ENCODE measurements at places on chromosomes 4 and X. TPM values are rescaled to one million over a fixed set of nuclear protein-coding genes. Genes with fewer than 3 reads are reported as not detected.

GRCh38 chr4:104973708-104974107 is 173.0 kb upstream of the TET2 start:
- no peaks in the 10 kb centered on the region for H3K27me3 ChIP-seq
- no peak for DNase-seq
- H3K4me1 ChIP-seq, result no peaks in the 10 kb centered on the region
- no peaks in the 10 kb centered on the region for H3K36me3 ChIP-seq
- no peak overlapping the region for H3K27ac ChIP-seq

GRCh38 chr4:112550728-112551127 is 34.7 kb upstream of the NEUROG2 start:
- H3K27ac ChIP-seq, result no peak overlapping the region
- peak; percentile 86 for DNase-seq
- no peaks in the 10 kb centered on the region for H3K27me3 ChIP-seq
- H3K36me3 ChIP-seq, result no peaks in the 10 kb centered on the region

DNA sequence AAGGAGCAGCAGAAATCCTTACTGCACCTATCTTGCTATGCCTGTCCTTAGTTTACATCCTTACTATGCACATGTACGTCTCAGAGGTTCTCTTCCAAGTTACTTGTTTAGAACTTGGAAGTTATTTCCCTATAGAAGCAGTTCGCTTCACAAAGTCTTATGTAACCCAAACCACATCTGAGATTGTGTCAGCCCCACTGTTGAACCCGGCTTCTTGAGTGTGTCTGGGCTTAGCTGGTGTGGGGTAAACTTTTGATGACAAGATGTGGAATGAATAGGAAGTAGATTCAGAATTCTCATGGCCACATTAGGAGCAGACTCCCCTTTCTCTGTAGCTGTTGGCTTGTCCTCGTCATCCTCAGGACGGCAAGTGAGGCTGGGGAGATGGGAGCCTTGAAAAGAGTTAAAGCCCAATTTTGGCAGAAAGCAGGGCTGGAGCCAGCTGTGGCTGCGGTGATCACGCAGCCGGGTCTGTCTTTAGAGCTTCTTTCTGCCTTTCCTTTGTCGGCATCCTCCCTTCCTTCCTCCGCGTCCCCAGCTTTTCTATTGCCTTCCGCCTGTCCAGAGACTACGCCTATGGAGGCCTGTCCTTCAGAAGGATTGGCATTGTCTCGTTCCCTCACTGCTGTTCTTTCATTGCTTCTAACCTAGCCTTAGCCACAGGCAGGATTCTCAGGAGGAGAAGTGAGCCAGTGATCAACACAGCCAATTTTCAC is 23.0 kb upstream of the LIMCH1 start:
- no peak for DNase-seq
- H3K4me1 ChIP-seq, result no peaks in the 10 kb centered on the region
- H3K27me3 ChIP-seq, result no peaks in the 10 kb centered on the region
- no peak overlapping the region for H3K27ac ChIP-seq
- no peak overlapping the region for H3K4me3 ChIP-seq
- H3K36me3 ChIP-seq, result no peaks in the 10 kb centered on the region

DNA sequence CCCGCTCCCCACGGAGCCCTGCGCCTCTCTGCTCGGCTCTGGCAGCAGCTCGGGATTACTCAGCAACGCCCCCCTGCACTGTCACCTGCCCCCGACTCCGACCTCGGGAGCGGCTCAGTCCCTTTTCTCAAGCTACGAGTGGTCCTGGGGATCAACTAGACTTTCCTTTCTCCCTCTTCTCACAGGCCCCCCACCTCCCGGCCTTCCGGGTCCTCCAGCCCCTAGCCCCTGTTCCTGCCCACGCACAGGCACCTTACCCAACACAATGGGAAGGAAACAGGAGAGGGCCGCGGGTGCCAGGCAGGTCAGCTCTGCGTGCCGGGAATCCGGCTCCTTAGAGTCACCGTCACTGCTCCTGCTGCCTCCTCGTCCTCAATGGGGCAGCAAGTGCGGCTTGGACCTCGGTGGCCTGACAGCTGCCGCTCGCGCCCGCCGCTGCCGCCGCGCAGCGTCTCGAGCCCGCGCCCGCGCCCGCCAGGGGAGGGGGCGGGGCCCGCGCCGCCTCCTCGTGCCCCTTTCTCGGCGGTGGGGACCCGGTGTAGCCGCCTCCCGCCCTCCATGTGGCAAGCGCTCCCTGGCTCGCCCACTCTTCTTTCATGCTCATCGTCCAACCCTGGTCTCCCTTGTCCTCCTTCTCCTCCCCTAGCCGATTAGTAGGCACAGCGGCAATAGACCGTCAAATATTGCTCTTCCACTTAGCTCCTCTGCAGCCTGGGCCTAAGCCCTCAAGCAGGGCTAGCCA is at the start of gene RAB9B:
RAB9B (minus strand) TSS at position 455 of the 742 bp plus-strand sequence. CDS start 6,473 bp downstream, outside the sequence.
- H3K27ac ChIP-seq, result no peak within 1 kb of the TSS
- H3K4me3 ChIP-seq, result peak within 1 kb of the TSS; percentile 47
- peaks cover 14% of the 10 kb centered on the region for H3K27me3 ChIP-seq

- DNase-seq, result no peak
- no peaks in the 10 kb centered on the region for H3K4me1 ChIP-seq
- H3K36me3 ChIP-seq, result no peaks in the 10 kb centered on the region
- H3K27ac ChIP-seq, result no peak overlapping the region
Measured at GRCh38 chr4:187493661-187494060, 501.9 kb upstream of the ZFP42 start.

DNA sequence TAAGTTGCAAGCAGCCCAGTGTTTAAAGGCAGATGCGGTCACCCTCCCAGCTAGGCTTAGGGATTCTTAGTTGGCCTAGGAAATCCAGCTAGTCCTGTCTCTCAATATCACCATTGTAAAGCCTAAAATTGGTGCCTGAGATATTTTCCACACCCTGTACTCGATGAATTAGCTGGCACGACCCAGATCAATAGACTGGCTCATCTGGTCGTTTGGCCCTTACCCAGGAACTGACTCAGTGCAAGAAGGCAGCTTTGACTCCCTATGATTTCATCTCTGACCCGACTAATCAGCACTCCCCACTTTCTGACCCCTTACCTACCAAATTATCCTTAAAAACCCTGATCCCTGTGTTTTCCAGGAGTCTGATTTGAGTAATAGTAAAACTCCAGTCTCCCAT is 384.9 kb upstream of the SLC7A11 start:
- no peaks in the 10 kb centered on the region for H3K4me1 ChIP-seq
- H3K4me3 ChIP-seq, result no peak overlapping the region
- no peak overlapping the region for H3K27ac ChIP-seq
- DNase-seq, result peak; percentile 20

DNA sequence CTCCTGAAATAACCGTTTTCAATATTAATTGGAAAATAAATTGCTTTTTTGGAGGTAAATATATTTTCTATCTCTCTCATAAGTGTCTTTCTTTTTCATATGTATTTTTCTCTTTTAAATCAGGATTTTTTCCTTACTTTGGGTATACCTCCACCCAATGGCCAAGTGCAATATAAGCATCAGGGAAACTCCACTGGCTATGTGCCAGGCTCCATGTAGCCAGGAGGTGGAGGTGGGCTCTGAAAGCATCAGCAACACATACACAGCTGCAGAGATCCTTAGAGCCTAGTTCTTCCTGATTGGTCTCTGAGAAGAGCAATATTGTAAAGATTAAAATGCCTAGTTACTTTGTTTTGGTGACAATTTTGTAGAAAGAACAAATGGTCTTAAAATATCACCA is 3.4 kb downstream of the GABRA2 start:
- H3K4me1 ChIP-seq, result no peaks in the 10 kb centered on the region
- no peaks in the 10 kb centered on the region for H3K36me3 ChIP-seq
- H3K4me3 ChIP-seq, result no peak overlapping the region

- no peak overlapping the region for H3K4me3 ChIP-seq
- H3K36me3 ChIP-seq, result no peaks in the 10 kb centered on the region
- no peaks in the 10 kb centered on the region for H3K27me3 ChIP-seq
- no peak for DNase-seq
Measured at GRCh38 chrX:150773634-150774033, 80.4 kb downstream of the MTMR1 start.

DNA sequence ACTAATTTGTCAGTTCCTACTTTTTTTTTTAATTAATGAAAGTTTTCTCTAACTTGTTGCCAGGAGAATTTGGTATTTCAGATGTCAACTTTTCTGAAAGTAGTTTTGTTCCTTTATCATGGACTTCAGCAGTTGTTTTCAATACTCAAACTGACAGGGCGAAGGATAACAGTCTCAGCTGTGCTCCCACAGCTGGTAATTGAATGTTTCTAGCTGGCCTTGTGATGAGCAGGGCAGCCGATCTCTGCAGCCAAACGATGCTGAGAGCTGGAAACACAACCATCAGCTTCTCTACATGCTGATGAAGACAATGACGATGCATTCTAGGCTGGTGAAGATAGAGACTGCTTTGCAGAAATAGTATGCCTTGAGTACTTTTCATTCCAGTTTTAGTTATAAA is 130.0 kb upstream of the MAP9 start:
- no peaks in the 10 kb centered on the region for H3K4me1 ChIP-seq
- DNase-seq, result no peak
- no peak overlapping the region for H3K4me3 ChIP-seq
- no peaks in the 10 kb centered on the region for H3K27me3 ChIP-seq

GRCh38 chr4:11765849-11766453 is 337.3 kb upstream of the HS3ST1 start:
- no peak overlapping the region for H3K27ac ChIP-seq
- H3K4me3 ChIP-seq, result no peak overlapping the region
- no peaks in the 10 kb centered on the region for H3K36me3 ChIP-seq

GRCh38 chrX:125295337-125295736 is 24.3 kb upstream of the TEX13C start:
- no peak overlapping the region for H3K4me3 ChIP-seq
- no peaks in the 10 kb centered on the region for H3K36me3 ChIP-seq
- no peak overlapping the region for H3K27ac ChIP-seq
- DNase-seq, result peak; percentile 32

DNA sequence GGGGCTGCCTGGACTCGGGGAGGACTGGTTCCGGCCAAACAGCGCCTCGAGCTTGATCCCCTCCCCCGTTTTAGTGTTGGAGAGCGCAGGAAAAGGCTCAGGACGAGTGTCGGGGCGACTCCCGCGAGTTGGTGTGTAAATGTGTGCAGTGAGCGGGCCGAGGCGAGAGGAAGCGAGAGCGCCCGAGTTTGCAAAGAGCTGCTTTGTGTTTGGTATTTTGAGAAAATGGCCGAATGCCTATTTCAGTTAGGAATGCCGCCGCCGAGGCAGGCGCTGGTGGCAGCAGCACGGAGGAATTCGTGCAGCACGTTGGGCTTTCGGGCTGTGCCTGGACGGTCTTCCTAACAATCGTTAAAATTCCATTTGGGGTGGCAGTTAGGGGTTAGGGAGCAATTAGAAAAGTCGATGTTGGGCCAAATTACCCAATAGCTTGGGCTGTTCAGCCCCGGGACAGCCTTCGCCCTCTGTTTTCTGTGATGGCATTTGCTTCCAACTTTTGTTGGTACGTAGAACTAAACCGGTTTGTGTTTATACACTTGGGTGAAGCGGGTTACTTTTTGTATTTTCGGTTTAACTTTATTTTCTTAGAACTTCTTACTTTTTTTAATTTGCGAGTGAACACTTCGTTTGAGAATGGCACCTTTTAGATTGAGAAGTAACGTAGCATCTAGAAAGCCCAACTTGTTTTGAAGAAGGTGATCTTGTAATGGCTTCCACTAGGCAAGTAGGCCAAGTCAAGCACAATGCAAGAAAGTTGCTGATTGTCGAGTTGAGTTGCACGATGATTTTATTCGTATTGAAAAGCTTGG is 1.6 kb downstream of the REST start:
- peaks cover 7% of the 10 kb centered on the region for H3K4me1 ChIP-seq
- H3K27me3 ChIP-seq, result peaks cover 7% of the 10 kb centered on the region
- peak overlapping the region; percentile 76 for H3K4me3 ChIP-seq
- peak; percentile 52 for DNase-seq
- H3K36me3 ChIP-seq, result peaks cover 11% of the 10 kb centered on the region
- peak overlapping the region; percentile 90 for H3K27ac ChIP-seq

TMSB15C gene
- total RNA-seq, result 5.8 TPM

HSFX4 gene
- not detected for total RNA-seq

AWAT2 gene
- under 0.01 TPM for total RNA-seq

SLC4A4 gene
- total RNA-seq, result 16.8 TPM

CT45A1 gene
- not detected for total RNA-seq

PLK4 gene
- 15.1 TPM for total RNA-seq

TRIM60 gene
- not detected for total RNA-seq

ENAM gene
- total RNA-seq, result under 0.01 TPM

TCEAL6 gene
- total RNA-seq, result not detected

Measured in IMR-90 (cell line).